ENCODE measurements at places on chromosomes 13 and 19.

- no peak for DNase-seq
Measured at GRCh38 chr13:111177081-111177711, 62.1 kb downstream of the ARHGEF7 start.

DNA sequence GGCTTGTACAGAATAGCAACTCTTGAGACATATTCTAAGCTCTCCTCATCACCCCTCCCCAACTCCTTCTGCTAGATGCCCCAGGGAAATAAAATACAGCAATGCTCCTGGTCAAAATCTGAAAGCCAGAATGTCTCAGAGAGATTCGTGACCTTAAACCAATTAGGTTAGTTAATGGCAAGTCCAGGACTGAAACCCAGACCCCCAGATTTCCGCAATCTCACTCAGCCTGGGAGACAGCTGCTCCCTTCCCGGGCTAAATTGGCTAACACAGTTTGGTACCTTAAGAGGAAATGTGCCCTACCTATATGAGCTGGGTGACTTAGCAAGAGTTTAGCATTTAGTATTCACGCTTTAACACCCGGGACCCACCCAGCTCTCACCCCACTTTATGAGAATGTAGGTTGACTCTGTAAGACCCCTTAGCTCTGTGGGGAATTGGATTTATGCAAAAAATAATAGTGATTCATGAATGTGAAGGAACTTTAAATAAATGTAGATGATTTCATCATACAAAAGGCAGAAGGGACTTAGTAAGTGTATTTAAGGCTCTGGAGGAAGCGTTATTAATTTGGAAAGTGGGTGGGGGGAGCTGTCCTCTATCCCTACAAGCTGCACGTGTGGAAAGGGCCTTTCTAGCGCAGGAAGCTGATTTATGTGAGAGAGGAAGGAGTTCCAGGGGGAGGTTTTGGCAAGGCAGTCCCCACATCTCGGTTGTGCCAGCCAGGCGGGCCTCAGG is 1.1 kb downstream of the DLEU7 start:
- no peak for DNase-seq

DNA sequence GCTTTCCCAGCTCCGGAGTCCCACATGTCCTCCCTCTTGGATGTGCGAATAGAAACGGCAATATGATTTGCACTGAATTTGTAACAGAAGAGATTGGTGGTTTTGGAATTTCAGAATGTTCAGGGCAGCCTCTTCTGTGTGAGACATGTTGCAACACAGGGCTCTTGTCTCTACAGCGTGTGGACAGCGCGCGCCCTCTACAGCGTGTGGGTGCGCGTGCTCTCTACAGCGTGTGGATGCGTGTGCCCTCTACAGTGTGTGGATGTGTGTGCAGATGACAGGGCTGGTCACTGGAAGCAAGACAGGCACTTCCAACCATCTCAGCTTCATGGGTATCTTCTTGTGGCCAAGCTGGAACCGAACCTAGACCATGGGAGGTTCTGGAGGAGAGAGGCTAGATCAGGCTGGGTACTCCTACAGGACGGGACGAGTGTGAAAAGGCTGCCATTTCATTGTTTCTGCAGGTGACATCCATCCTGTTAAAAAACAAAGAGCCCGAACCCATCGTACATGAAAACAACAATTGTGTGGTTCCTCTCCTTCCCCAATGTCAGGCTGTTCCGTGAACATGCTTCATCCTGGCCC is 78.4 kb downstream of the TEX29 start:
- no peak for DNase-seq

DNA sequence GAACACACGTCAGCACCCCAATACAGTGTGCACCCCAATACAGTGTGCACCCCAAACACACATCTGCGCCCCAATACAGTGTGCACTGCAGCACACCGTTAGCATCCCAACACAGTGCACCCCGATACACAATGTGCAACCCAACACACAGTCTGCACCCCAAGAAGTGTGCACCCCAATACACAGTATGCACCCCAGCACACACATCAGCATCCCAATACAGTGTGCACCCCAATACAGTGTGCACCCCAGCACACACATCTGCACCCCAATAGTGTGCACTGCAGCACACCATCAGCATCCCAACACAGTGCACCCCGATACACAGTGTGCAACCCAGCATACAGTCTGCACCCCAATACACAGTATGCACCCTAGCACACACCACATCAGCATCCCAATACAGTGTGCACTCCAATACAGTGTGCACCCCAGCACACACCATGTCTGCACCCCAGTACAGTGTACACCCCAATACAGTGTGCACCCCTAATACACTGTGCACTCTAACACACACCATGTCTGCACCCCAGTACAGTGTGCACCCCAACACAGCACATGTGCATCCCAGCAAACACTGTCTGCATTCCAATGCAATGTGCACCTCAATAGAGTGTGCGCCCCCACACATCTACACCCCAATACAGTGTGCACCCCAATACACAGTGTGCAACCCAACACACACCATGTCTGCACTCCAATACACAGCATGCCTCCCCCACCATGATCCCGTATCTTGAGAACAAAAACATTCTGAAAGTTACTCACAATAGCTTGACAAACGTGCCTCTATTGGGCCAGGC is 855 bp upstream of the CARS2 start:
- no peak for DNase-seq

DNA sequence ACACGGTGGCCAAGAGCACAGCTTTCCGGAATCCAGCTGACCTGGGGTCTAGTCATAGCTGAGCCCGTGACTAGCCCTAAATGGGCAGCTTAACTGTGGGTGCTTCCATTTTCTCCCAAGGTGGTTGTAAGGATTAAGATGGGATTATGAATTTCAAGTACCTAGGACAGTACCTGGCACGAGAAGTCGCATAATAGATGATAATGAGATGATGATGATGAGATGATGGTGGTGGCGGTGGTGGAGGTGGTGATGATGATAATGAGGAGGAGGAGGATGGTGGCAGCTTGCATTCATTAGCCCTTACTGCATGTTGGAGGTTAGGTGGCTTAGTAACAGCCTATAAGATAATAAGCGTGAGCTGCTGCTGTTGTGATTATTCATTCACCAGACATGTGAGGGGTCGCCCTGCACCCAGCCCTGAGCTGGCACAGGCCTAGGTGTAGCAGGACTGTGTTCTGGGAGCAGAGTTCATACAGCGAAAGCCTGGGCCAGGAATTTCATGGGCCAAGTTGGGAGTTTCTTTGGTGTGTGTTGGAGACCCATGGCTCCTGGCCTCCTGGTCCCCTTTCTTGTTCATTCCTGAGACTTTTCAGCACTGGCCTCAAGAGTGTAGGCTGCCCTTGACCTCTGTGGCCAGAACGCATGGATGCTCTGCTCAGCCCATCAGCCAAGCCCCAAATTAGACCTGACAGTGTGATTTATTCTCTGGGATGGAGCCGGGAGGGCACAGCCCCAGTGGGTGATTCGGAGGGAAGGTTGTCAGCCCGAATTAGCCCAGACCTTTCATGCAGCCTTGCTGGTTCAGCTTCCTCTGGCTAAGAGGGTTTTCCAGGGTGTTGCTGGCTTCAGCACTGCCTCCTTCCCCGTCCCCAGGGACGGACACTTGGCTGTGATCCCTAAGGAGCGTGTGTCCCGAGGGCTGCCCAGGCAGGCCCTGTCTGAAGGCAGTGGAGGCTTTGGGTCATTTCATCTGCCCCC is 128.8 kb downstream of the SIPA1L3 start:
- DNase-seq: no peak

DNA sequence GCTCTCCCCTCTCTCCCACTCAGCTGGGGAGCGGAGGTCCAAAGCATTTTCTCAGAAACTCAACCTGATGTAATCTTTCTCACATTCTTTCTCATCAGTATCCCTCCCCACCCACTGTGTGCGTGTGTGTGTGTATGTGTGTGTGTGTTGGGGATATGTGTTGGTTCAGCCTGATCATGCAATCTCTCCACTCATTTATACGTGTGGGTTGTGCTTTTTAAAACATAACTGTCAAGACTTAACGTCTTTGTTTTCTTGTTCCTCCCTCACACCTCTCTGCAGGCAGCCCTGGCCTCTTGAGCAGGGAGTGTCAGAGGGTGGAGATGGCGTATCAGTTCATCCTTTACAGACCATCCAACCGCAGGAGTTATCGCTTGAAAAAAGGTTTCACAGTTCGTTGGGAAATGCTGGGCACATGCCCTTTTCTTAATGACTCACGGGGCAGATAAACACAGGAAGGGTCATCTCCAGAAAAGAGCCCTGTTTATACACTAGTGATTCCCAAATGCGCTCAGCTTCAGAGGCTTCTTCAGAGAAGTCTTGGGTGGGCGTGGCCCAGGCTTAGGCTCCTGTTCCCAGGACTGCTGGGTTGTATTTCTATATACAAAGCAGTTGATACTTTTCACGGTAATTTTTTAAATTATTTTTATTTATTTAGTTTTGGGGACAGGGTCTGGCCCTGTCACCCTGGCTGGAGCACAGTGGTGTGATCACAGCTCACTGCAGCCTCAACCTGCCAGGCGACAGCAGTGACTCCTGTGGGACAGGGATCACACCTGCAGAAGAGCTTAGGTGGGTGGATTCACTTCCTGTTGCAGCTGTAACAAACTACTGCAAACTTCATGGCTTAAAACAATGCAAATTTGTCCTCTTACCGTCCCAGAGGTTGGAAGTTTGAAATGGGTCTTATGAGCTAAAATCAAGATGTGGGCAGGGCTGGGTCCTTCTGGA is 60.3 kb downstream of the CCDC70 start:
- no peak for DNase-seq

Data from non-pigmented ciliary epithelial cell (primary cell).